Coronary artery (tissue), 2 donors: ENCODE measurements at places on chromosomes 5 and 9.

DNA sequence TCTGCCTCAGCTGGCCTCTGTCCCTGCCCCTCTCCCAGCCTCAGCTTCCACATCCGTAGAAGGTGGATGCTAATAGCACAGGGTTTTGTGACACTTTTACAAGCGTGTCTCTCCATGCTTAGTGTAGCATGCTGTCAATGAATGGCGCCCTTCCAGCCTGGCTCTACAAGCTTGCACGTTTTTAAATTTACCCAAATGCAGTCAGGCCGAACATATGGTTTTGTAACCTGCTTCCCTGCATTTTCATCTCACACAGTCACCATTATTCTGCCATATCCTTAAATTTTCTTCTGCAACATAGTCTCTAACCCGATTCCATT lies 28.8 kb downstream of the FAM163B start:
- DNase-seq, result no peak

- no peak for DNase-seq
Measured at GRCh38 chr5:112846556-112846955, 14.5 kb upstream of the SRP19 start.

DNA sequence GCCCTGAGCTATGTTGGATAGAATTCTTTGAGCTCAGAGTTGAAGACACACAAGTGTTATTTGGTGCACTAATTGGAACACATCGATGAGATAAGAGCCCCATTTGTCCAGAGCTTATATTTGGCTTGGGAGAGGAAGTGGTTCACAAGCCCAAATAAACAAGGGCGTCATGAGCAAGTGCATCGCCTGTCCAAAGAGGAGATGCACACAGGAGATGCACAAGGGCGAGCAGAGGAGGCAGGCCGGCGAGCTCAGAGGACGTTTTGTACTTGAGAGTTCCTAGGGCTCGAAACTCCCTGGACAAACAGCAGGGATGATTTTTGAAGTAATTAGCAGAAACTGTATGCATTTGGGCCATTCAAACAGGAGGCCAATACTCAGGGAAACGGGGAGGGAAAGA lies 212.8 kb upstream of the IRX1 start:
- DNase-seq, result peak; percentile 35

DNA sequence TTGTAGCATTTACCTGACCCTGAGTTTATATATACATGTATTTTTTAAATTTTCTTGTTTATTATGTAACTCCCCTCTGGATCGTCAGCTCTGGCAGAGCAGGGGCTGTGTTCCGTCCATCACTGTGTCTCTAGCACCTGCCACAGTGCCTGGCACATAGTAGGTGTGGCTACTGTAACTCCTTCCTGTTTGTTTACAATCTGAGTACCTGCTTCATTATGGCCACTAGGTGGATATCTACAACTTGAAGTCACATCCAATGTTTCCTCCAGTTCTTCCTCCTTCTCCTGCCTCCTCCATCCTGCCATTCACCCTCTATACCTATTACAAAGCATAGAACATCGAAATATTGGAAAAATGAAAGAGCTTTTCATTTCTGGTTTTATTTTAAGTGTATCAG lies 14.2 kb upstream of the PPP1R2B start:
- no peak for DNase-seq

DNA sequence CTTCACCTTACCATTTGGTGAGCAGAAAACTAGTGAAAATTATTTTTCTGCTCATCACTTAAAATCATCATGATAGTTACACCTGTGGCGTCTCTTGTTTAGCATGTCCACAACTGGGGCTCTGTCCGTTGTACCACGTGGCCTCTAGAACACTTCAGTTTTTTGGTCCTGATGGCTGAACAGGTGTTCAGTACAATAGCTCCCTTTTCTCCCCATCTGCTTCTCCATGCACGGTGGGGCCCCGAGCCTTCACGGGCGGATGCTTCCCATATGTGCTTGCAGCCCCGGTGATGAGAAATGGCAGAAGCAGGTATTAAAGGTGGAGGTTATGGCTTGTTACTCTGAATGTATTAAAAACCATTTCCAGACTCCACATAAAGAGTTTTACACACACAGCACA lies 304.1 kb downstream of the CWC27 start:
- no peak for DNase-seq

GRCh38 chr9:128169492-128169891 lies 9.4 kb downstream of the BBLN start:
- no peak for DNase-seq

GRCh38 chr5:429453-430188 lies 13.4 kb upstream of the EXOC3 start:
- DNase-seq, result no peak

DNA sequence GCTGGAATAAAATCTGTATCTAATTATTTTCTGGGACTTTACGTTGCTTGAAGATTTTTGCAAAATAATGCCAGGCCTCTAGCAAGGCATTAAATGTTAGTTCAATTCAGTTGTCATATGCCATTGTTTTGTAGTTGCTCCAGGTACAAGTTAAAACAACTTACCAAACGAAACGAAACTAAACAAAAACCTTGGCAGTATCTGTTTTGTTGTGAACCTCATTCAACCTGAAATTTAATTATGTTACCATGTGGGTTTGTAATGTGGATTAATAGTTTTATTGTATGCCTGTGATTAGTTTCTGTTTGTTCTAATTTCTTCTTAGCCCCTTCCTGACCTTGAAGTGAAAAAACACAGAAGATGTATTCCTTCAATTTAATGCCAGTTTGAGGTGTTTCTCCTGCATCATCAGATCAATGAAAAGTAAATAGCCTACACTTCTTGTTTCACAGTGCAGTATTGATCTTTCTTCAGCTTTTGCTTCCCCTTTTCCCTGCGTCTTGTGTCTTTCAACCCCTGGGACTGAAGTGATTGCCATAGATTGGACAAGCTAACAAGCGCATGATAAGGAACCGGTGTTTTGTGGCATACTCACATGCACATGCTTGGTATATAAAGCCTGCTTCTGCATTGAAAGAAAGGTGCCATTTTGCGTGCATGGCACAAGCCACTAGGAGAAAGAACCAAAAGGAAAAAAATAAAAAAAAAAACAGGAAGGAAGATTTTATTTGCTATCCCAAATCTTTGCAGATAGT lies 699.0 kb upstream of the ARRDC3 start:
- DNase-seq, result no peak

DNA sequence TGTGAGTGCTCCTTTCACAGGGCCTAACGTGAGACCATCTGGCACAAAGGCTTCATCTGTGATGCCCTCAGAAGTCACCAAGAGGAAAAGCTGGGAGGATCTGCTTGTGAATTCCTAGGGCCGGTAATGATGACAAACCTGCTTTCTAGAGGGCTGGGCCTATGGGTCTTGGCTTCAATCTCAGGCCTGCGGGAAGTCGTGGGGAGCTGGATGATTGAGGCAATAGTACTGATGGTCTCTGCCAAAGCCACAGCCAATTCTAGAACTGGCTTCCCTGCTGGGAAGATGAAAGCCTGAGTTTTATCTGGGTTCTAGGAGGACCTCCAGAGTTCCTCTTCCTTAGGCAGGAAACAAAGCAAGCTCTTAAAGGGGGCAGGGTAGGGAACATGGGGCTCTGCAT lies 102.7 kb downstream of the TMEM215 start:
- DNase-seq, result no peak

DNA sequence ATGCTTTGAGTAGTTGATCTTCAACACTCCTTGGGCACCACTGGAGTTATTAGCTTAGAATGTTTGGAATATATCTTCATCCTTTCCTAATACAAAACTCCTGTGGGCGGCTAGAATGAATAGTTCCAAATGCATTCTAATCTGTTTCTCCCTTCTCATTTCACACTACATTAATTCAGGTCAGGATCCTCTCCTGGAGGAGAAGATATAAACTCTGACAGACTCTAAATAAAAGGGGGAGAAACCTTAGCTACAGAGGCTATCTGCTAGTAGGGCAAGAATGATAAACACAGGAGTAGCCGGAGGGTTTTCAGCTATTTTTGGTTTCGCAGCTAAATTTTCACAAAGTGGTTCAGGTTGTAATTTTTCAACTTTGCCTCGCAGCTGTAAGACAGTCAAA lies 45.2 kb upstream of the FAM240B start:
- no peak for DNase-seq

- DNase-seq, result no peak
Measured at GRCh38 chr5:11062397-11062796, 301.4 kb upstream of the DAP start.

GRCh38 chr5:72363166-72363802 lies 43.1 kb downstream of the PTCD2 start:
- no peak for DNase-seq

DNA sequence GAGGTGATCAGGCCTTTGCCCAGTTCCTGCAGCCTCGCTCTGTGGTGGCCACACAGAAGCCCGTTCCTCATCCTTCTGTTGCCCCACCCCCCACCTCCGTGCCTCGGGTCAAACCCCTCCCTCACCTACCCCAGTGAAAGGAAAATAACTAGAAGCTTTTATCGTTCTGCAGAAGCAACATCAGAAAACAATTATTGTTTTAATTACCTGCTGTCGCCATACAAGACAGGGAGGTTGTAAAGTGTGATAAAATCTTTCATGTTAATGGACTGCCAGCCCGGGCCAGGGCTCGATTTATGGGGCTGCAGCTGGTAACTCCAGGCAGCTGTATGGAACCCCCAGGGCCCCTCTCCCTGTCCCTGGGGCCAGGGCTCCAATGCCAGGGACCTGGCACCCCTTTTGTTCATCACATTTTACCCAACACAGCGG lies 20.6 kb downstream of the UNC5A start:
- DNase-seq, result no peak

DNA sequence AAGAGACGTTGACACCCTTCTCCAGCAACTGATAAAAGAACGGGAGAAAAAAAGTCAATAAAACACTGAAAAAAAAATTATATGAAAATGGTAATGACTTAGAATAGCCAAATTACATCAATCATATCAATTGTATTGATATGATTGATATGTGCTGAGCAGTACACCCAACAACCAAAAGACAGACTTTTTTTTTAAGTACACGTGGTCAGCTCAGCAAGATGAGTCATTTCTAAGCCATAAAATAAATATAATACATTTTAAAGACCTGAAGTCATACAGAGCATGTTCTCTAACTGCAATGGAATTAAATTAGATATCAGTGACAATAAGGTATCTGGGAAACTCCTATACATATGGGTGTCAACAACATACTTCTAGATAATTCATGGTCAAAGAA lies 30.9 kb upstream of the OLFM1 start:
- DNase-seq, result no peak

- DNase-seq, result no peak
Measured at GRCh38 chr5:67092535-67092934, 104.1 kb downstream of the CD180 start.

GRCh38 chr9:99150451-99151171 lies 45.7 kb downstream of the TGFBR1 start:
- DNase-seq, result no peak

DNA sequence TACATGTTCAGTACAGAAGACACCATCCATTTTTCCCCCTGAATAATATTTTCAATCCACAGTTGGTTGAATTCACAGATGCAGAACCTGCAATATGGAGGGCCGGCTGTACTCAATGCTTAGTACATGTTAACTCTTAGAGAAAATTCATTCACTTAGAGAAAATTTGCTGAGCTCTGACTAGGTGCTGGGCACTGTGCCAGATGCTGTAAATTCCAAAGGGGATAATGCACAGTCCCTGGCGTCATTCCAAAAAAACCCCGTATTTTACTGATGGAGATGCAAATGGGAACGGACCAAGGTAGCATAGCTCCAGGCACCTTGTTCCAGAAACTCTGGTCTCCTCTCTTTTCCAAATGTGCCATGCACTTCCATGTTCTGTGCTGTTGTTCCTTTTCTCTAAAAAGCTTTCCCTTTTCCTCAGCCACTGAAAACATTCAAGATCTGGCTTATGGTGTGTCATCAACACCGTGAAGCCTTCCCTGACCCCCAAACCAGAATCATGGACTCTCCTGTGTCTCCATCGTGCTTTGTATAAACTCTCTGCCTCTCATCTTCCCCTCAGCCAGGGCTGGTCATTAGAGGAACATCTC lies 55.7 kb upstream of the COL15A1 start:
- DNase-seq, result no peak

DNA sequence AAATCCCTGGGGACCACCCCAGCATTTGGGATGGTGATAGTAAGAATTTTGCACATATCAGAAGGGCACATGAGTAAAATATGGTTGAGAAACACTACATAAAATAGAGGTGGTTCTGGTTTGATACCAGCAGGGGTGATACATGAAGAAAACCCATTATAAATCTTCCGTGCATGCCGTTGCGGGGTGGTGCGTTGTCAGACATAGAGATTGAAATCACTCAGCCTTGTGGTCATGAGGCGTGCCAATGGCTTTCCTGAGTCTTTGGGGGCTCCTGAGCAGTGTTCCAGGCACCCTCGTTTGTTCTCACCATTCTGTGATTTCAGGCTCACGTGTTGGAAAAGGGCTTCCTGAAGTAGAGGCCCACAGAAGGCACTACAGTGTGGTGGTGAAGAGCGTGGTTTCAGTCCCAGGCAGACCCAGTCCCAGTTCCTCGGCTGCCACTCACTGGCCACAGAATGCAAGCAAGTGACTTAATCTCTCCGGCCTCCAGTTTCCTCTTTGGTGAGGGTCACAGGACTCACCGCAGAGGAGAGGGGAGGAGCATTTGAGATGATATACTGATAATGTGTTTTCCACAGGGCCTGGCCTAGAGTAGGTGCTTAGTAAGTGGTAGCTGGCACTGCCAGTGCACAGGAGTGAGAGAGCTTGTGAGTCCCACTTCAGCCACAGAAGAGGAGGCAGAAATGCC lies 20.5 kb upstream of the GLRX start:
- no peak for DNase-seq

GRCh38 chr5:120510098-120510637 lies 46.1 kb downstream of the PRR16 start:
- DNase-seq, result no peak

- DNase-seq, result no peak
Measured at GRCh38 chr9:112493393-112494137, 6.9 kb downstream of the KIAA1958 start.

DNA sequence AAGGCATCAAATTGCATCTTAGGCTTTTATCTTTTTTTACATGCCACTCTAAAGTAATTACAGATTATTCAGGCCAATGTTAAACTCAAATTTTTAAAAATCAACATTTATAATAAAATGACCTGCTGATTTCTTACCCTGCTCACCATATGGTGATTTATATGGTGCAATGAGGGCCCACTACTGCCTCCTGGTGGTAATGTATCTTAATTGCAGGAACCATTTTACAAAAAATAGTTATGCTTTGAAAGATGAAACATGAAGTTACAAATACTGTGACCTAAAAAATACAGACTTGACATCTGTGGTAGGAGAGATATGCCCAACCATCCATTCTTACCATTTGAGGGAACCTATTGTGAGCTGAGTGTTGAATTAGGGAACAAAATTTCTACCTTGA lies 292.6 kb upstream of the TAS2R1 start:
- DNase-seq, result no peak

- DNase-seq, result no peak
Measured at GRCh38 chr9:16281707-16282106, 588.8 kb downstream of the BNC2 start.

DNA sequence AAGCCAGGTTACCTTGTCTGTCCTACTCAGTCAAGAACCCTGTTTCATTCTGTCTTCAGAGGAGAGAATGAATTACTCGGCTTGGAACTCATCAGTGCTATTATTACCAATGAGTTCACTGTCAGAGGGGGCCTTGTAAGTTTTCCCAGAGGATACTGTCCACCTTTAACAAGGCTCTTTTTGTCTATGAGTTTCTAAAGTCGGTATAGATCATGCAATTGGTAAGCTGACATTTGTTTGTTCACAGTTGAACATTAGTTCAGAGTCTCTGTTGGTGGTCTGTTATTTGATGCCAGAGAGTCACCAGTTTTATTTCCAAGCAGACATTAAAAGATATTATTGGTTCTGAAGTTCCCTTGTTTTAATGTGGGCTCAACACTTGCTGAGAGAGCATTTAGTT lies 58.1 kb upstream of the DHFR start:
- no peak for DNase-seq
